Midbrain (tissue), 1 donor: ENCODE measurements at places on chromosomes 1 and 21.

DNA sequence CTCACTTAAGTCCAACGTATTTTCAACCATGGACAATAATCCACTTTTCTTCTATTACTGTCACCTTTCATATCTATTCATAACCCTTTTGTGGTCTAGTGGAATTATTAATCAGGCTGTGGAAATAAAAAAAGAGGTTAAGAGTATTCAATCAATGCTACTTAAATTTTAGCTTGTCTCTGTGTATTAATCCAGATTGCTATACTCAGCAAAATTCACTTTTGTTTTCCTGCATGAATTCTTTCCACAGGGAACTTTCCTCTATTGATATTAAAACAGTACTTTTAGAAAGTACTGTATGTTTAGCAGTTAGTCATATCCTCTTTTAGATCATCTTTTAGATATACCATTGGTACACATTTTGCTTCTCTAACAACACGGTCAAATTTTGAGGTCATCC lies 1033.0 kb upstream of the ADGRL2 start:
- DNase-seq = no peak

- DNase-seq = no peak
Measured at GRCh38 chr1:36866169-36866814, 168.0 kb downstream of the GRIK3 start.

- no peak for DNase-seq
Measured at GRCh38 chr1:223331301-223331700, 32.7 kb downstream of the SUSD4 start.

DNA sequence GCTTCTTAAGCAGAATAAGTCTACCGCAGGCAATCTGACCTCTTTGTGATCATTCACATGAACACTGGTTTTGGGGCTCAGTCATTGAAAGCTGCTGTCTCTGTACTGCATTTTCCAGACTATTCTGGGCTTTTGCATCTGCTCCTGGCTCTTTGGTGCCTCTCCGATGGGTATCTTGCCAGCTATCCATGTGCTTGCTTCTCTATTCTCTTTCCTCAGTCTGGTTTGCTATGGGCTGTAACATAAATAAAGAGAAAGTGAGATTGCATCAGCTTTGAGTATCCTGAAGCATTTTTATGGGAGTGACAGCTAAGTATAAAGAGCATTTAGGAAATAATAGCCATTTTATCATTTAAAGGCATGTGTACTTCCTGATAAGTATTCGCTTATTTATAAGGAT lies 70.7 kb downstream of the C1orf21 start:
- DNase-seq = no peak

DNA sequence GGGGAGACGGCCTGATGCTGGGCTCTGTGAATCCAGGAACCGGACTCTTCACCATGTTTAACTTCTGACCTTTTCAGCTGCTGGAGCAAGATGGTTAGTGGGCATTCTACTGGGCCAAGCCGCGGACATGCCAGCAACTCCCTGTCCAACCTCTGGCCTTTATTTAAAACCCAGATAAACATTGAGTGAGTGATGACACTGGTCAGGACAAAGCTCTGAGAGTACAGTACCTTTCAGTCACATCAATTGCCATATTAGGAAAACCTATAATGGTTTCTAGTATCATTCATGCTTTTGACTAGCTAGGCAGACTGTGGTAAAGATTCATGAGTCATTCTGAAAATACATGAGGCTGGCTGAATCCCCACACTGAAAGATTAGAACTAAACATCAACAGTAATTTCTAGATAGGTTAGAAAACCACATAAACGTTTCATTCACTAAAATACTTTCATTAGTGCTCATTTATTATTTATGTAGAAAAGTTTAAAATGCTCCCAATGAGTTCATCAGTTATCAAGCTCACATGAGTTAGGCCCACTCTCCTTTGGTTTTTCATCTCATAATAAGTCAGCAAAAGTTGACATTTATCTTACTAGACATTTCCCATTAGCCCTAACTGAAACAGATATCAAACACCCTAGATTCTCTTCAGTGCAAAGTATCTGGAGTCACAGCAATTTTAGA lies 7.1 kb upstream of the ACTA1 start:
- no peak for DNase-seq

- no peak for DNase-seq
Measured at GRCh38 chr1:19384113-19384512, 72.0 kb downstream of the SLC66A1 start.

- DNase-seq = no peak
Measured at GRCh38 chr1:62951428-62951827, 167.5 kb downstream of the ATG4C start.

DNA sequence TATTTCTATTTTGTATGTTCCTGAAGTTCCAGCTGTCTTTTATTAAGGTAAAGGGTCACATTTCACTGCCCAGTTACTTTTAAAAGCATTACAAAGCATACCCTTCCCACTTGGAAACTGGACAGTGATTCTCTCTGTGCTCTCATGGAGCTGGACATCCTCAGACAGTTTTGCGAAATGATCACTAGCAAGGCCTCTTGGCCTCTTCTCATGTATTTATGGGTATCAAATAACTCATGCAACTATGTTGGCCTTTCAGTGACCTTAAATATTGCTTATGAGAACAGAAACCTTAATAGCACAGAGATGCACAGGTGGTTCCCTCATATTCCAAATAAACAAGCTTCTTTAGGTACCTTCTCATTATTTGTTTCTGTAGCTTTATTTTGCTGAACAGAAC lies 7.9 kb upstream of the AMPD1 start:
- DNase-seq = no peak

GRCh38 chr1:199733125-199733524 lies 294.4 kb upstream of the NR5A2 start:
- DNase-seq = no peak

DNA sequence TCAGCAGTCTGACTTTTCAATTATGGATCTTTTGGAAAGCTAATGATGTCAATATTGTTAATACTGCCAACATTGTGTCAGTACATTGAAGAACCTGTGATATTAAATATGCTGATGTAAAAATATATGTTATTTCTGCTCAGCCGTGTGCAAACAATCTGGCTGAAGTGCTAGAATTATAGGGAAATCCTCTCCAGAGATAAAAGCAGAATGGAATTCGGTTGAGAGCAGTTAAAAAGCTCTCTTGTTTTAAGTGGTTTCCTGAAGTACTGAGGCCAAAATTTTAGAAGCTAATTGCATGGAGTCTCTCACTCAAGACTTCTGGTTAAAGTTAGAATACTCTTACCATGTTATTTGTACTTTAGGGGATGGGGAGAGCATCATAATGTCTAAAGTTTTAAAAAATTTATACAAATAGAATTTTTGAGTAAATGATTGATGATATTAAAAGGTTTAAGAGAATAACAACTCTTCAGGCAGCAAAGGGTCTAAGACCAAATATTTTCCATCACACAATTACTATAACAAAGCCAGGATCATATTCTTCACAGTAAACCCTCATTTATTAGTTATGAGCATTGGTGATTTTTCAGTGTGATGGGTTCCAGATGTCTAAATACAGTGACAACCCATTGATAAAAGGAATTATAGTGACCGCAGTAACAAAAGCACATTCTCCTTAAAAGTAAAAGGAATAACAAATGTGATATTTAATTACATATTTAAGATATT lies 834.2 kb upstream of the CXADR start:
- no peak for DNase-seq

DNA sequence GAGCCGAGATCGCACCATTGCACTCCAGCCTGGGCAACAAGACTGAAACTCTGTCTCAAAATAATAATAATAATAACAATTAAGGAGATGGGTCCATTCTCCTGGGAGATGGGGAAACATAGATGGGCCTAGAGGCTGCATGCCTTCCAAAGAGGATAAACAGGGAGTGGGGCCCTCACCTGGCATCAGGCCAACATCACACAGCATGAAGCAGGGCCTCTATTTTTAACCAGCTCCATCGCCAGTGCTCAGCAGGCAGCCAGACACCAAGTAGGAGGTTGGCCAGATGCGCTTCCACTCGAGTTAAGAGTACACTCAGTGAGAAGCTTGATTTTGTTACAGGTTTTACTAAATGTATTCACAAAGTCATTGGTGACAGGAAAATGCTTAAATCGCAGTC lies 352.0 kb downstream of the RRAGC start:
- DNase-seq = no peak

DNA sequence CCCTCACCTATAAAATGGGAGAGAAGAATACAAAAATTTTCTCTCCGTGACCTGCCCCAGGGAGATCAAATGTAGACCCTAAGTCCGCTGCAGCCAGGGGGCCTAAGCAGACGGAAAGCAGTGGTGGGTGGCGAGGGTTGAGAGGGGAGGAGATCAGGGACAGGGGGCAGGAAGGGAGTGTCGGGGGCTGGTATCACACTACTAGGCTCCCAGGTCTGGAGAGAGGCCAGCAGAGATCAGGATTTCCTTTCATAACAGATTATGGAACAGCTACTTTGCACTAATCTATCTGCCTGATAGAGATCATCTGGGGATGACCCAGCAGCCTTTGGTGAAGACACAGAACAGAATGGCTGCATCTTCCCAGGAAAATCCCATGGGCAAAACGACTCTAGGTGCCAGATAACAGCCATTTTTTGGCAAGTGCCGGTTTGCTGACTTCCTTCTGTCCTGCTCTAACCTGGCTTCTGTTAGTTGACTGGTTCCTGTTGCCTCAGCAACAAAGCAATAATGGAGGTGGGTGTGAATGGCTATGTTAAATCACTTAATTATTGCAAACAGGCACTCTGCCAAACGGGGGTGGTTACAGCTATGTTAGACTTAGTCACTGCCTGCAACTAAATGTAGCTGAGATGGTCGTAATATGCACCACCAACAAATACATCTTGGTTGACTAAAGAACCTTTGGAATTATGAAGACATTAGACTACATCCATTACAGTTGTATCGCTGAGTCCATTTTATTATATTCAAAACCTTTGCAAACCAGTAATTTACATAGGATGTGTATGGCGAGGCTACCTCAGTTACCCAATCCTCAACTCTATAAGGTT lies 30.0 kb upstream of the EPS8L3 start:
- DNase-seq = no peak

DNA sequence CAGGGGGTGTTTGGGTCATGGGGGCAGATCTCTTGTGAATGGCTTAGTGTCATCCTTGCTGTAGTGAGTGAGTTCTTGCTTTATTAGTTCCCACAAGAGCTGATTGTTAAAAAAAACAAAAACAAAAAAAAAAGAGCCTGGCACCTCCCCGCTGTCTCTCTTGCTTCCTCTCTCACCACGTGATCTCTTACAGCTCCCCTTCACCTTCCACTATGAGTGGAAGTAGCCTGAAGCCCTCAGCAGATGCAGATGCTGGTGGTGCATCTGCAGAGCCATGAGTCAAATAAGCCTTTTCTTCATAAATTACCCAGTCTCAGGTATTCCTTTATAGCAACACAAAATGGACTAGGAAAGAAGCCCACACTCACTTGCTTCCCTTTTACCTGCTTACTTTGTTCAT lies 17.2 kb upstream of the RGL1 start:
- no peak for DNase-seq

DNA sequence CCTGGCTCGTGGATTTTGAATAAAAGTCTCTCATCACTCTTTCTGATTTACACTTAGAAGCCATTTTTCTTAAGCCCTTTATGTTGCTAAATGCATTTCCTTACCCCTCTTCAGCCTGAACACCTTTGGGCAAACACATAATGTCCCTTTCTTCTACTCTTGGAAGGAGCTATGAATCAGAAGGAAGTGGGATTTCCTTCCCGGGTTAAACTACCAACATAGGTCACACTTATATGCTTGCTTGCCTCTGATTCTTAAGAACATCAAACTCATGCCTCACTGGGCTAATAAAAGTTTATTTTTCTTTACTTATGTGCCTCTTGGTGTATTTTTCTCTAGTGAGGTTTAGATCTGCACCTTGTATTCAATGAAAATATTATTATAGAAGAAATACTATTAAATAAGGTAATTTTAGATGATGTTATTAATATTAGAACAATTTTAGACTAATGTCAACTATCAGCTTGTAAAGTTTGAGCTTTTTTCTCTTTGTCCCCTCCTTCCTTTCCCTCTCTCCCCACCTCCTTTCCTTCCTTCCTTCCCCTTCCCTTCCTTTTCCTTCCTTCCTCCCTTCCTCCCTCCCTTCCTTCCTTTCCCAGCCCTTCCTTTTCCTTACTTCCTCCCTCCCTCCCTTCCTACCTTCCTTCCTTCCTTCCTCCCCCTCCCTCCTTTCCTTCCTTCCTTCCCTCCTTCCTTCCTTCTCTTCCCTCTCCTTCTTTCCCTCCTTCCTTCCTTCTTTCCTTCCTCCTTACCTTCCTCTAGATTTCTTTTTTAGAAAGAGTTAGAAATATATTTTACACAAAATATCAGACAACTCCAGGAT lies 66.5 kb upstream of the KCNJ6 start:
- no peak for DNase-seq

DNA sequence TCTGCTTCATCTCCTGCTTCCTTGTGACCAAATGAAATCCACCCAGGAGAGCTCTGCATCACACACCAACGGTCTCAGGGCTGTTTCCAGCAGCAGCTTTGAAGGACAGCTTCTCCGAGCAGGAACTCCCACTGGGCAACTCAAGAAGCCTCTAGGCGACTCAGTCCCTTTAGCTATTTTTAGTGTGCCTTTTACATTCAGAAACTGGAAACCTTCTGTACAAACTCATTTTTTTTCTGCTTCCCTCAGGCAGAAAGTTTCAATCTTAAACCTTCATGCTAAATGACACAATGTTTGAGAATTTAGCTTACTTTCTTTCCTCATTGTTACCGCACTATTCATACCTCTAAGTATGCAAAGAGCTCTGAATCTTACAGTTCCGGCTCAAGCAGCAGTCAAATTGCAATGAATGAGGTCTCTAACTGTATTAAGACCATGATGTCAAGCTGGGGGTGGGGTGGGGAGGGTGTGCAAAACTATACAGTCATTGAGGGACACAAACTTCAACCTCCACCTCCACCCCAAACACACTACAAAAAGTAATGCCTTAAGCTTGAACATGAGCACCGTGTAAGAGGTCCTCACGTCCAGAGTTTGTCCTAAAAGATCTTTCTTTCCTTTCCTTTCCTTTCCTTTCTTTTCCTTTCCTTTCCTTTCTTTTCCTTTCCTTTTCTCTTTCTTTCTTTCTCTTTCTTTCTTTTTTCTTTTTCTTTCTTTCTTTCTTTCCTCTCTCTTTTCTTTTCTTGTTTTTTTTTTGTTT lies 16.4 kb upstream of the TARBP1 start:
- DNase-seq = no peak

- peak; percentile 16 for DNase-seq
Measured at GRCh38 chr1:84442256-84442655, 36.8 kb upstream of the RPF1 start.

GRCh38 chr1:6322161-6322560 lies 61.3 kb upstream of the GPR153 start:
- no peak for DNase-seq

- no peak for DNase-seq
Measured at GRCh38 chr1:161089251-161089924, at the start of gene NECTIN4. Gene NECTIN4, minus strand, starts transcription at chr1:161089558. Its CDS starts 262 bp downstream, at chr1:161089296.

DNA sequence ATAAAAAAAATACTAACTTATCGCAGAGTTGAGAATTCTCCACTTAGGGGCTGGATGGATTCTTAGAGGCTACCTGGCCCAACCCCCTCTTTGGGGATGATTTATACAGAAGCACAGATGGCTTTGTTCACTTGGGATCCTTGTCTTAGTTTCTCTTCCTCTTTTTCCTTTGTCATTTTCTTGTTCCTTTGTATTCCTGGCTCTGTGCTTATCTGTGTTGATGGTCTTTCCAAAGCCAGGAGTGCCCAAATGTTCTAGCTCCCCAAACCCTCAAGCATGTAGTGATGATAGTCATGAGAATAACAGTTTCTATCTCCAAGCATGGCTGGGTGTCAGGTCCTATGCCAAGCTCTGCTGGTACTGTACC lies 27.4 kb downstream of the EPHB2 start:
- no peak for DNase-seq

GRCh38 chr1:227521782-227522181 lies 41.6 kb upstream of the ZNF678 start:
- no peak for DNase-seq
